Thoracic aorta endothelial cell (primary cell): ENCODE measurements at places on chromosomes 3 and 15. TPM values are rescaled to one million over a fixed set of nuclear protein-coding genes. Genes with fewer than 3 reads are reported as not detected.

The NEIL1 gene
- 21.9 and 29.7 TPM in 2 replicates for total RNA-seq

The RPP25 gene
- total RNA-seq: 16.2 and 20.9 TPM in 2 replicates

The STARD9 gene
- total RNA-seq: 13.2 and 15.2 TPM in 2 replicates

The MYL3 gene
- total RNA-seq: not detected in 2 replicates

The MASP1 gene
- total RNA-seq: 0.14 and 0.27 TPM in 2 replicates

The LIPH gene
- 0.07 and 0.40 TPM in 2 replicates for total RNA-seq

The KIF7 gene
- total RNA-seq: 6.5 and 7.8 TPM in 2 replicates

The LSAMP gene
- under 0.01 and 0.07 TPM in 2 replicates for total RNA-seq

The SLC35G2 gene
- 21.9 and 27.5 TPM in 2 replicates for total RNA-seq

The AGBL1 gene
- total RNA-seq: not detected in 2 replicates

The ZBED2 gene
- not detected in 2 replicates for total RNA-seq

The KLHL6 gene
- total RNA-seq: 15.7 and 23.4 TPM in 2 replicates

The PRSS50 gene
- not detected in 2 replicates for total RNA-seq

The TGM4 gene
- total RNA-seq: 0.07 and 0.13 TPM in 2 replicates

The C15orf39 gene
- 16.8 and 27.8 TPM in 2 replicates for total RNA-seq

The PATL2 gene
- total RNA-seq: 0.13 and 0.22 TPM in 2 replicates

The PSMD2 gene
- total RNA-seq: 535 and 555 TPM in 2 replicates

The FRMD4B gene
- total RNA-seq: 146 and 164 TPM in 2 replicates

The ZNF501 gene
- total RNA-seq: 4.3 and 4.7 TPM in 2 replicates

The LYZL4 gene
- not detected in 2 replicates for total RNA-seq

The DPPA2 gene
- total RNA-seq: not detected in 2 replicates

The SLC28A2 gene
- total RNA-seq: not detected in 2 replicates

The ZNF860 gene
- total RNA-seq: 1.9 and 3.6 TPM in 2 replicates

The SCAP gene
- total RNA-seq: 53.5 and 67.1 TPM in 2 replicates

The CCDC9B gene
- 25.6 and 32.7 TPM in 2 replicates for total RNA-seq

The TRAIP gene
- total RNA-seq: 4.8 and 5.5 TPM in 2 replicates

The GPR171 gene
- not detected in 2 replicates for total RNA-seq

The TICRR gene
- 10.9 and 16.2 TPM in 2 replicates for total RNA-seq

The EIF4E3 gene
- total RNA-seq: 3.9 and 5.7 TPM in 2 replicates

The GPR160 gene
- total RNA-seq: 3.0 and 5.3 TPM in 2 replicates

The GOLGA8G gene
- total RNA-seq: not detected in 2 replicates

The CLDN1 gene
- 0.07 and 0.27 TPM in 2 replicates for total RNA-seq

The CASR gene
- not detected in 2 replicates for total RNA-seq

The SLC51B gene
- total RNA-seq: not detected in 2 replicates

The CTNNB1 gene
- 880 and 912 TPM in 2 replicates for total RNA-seq

The PP2D1 gene
- total RNA-seq: not detected in 2 replicates

The CTXN2 gene
- total RNA-seq: not detected in 2 replicates

The LRRC31 gene
- total RNA-seq: not detected in 2 replicates

The PDZRN3 gene
- 0.07 TPM in 1 of 2 replicates, not detected in the other for total RNA-seq

The STRA6 gene
- total RNA-seq: not detected in 2 replicates
